Mesothelial cell of epicardium (in vitro differentiated cells): ENCODE measurements at places on chromosomes 3 and 15.

- DNase-seq = no peak
Measured at GRCh38 chr15:92029767-92030166, 176.3 kb downstream of the SLCO3A1 start.

- no peak for DNase-seq
Measured at GRCh38 chr3:195866686-195867511, 41.5 kb downstream of the TNK2 start.

DNA sequence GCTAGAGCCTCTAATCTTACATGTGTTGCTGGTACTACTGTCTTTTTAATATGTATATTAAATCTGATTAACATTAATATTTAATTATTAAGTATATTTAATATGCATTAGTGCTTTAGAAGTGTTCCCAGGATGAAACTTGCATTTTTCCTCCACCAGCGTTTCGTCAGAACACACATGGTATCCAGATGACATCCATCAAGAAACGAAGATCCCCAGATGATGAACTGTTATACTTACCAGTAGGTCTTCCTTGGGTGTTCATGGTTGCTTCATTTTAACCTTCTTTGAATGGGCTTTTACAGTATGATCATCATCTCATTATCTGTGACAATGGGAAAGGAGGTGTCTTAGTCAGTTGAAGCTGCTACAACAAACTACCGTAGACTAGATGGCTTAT is 238.0 kb downstream of the TP63 start:
- no peak for DNase-seq

GRCh38 chr3:179304605-179305004 is 18.2 kb upstream of the ZNF639 start:
- no peak for DNase-seq

DNA sequence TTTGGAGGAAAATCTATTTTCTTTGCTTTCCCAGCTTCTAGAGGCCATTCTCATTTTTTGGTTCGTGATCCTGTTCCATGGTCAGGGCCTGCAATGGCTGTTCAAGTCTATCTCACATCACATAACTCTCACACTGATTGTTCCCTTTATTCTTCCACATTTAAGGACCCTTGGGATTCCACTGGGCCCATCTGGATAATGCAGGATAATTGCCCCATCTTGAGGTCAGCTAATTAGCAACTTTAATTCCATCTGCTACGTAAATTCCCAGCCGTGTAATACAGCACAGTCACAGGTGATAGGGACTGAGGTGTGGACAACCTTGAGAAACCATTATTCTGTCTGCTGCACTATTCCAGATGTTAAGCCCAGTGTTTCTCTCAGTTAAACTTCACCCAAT is 311.6 kb upstream of the CNTN4 start:
- DNase-seq = no peak

DNA sequence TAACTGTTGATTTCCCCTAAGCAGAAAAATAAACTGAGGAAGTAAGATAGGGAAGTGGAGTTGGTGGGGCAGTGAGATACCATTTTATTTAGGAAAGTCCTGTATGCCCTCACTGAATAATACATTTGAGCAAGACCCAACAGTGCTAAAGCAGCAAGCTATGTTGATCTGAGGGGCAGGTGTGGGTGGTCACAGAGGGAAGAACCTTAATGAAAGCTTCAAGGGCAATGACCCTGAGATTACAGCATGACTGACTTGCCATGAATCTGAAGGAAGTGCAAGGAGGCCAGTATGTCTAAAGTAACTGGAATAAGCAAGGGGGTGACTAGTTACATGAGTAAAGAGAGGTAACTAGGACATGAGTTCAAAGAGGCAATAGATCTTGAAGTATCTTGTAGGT is 159.5 kb downstream of the CD47 start:
- no peak for DNase-seq

DNA sequence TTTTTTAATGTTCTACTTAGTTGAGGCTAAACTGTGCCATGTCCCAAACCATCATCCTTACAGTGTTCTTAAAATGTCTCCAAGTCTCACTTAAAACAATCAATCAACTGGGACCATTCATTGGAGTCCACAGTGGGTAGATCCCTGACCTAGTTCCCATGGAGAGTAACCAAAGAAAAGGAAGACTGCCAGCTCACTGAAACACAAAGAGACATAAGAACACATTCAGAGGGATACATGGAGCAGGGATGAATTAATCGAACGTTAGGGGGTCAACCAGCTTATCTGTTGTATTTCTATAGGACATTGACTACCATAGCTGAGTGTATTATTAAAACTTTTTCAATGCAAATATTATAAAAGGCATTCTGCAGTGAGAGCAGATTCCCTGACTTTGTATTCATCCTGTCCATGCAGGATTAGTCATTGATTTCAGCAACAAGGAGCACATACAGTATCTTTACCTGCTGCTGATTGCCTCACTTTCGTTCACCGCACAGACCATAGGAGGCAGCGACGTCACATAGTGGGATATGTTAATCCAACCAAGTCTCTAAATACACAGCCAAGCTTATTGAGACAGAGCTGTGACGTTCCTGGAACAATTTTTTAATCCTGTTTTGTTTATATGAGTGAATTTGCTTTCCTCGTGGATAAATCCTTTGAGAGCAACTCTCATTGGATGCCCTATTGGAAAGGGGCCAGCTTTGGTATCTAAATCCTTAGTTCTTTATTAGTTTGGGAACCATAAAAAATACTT is 364.9 kb upstream of the RBMS3 start:
- no peak for DNase-seq

GRCh38 chr3:129022114-129023007 is 21.3 kb downstream of the EFCC1 start:
- DNase-seq = no peak

DNA sequence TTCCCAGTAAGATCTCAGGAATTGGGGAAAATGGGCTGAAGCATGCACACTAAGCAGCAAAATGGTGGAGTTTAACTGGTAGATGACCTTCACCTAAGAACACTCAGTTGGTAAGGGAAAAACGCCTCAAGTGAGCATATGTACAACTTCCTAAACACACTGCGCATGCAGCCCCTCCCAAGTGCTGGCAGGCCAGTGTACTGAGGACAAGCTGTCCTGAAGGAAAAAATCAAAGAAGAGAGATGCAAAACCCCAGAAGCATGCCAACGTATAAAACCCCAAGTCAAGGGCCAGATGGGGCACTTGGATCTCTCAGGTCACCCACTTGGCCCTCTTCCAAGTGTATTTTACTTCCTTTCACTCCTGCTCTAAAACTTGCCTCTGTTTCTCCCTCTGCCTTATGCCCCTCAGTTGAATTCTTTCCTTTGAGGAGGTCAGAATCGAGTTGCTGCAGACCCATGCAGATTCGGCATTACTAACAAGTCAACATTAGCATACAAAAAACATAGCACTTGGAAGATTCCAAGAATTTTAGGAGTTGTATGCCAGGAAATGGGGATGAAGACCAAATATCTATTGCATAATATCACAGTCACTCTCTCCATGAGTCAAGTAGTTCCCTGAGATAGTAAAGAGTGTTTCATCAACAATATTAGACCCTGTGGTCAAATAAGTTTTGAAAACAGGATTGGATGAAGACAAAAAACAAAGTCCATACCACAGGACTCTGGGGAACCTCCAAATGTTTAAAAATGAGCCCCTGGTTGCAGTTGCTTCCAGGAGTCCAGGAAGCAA is 10.8 kb upstream of the FYCO1 start:
- DNase-seq = no peak

DNA sequence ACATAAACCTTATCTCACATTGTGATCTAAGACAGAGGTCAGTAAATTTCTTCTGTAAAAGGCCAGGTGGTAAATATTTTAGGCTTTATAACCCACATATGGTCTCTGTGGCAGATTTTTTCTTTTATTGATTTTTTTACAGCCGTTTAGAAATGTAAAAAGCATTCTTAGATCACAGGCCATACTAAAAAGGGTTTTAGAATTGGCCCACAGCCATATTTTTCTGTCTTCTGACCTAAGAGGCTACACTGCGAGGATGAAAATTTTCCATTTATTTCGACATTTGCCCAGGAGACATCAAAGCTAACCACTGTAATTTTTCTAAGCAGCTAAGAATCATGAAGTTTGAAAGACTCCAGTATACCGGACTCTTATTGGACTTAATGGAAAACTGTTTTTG is 377.2 kb upstream of the SGO1 start:
- no peak for DNase-seq

DNA sequence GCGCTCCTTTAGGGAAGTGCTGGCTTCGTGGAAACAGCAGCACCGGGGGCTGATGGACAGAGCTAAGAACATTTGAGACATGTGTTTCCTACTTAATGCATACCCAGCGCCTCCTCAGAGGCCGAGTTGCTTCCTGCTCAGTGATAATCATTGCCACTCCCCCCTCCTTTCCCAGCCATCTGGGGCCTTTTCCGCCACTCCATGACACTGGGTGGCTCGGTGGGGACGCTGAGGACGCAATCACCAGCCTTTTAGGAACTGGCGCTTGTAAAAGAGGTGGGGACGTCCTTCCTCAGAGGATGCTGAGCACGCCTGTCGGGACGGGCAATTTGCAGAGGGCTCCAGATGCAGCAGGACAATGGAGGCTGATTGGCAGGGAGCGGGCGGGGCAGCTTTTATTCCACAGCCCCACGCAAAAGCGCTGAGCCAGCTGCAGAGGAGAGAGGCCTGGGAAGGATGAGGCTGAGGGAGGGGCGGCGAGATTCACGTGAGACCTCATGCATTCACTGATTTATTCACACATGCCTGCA is 22.2 kb upstream of the IQSEC1 start:
- no peak for DNase-seq

DNA sequence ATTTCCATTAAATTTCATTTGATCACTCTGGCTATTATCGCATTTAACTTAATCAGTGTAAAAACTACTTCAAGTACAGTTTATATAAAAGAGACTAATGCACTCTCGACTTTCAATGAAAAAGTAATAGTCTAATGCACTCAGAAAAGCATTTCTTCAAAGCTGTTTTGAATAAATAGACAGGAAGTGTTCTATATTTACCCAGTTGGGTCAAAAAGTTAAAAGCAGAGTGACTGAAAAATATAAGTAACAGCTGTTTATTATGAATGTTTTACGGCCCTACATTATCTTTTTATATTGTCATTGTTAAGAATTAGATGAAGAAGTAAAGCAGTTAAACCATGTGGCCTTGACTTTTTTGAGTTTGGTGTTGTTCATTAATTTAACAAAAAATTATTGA is 391.8 kb downstream of the ZPLD1 start:
- no peak for DNase-seq

DNA sequence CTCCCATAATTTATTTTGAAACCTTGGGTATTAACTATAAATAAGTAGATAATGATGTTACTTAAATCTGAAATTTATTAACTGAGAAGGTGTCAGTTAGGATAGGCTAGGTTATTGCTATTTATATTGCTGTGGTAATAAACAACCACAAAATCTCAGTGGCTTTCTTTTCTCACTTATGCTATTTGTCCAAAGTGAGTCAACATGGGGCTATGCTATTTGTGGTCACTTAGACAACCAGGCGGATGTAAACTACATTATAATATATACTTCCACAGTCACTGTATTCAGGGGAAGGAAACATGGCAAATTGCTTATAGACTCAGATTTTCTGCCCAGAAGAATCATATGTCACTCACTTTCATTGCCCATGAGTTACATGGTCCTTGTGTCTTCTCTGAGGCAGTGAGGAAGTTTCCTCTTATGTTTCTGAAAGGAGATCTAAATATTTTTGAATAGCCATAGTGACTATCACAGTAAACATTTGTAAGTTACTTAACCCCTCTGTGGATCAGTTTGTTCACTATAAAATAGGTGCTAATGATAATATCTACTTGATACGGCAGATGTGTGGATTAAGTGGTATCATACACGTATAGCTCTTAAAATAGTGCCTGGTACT is 19.8 kb downstream of the HMG20A start:
- no peak for DNase-seq

DNA sequence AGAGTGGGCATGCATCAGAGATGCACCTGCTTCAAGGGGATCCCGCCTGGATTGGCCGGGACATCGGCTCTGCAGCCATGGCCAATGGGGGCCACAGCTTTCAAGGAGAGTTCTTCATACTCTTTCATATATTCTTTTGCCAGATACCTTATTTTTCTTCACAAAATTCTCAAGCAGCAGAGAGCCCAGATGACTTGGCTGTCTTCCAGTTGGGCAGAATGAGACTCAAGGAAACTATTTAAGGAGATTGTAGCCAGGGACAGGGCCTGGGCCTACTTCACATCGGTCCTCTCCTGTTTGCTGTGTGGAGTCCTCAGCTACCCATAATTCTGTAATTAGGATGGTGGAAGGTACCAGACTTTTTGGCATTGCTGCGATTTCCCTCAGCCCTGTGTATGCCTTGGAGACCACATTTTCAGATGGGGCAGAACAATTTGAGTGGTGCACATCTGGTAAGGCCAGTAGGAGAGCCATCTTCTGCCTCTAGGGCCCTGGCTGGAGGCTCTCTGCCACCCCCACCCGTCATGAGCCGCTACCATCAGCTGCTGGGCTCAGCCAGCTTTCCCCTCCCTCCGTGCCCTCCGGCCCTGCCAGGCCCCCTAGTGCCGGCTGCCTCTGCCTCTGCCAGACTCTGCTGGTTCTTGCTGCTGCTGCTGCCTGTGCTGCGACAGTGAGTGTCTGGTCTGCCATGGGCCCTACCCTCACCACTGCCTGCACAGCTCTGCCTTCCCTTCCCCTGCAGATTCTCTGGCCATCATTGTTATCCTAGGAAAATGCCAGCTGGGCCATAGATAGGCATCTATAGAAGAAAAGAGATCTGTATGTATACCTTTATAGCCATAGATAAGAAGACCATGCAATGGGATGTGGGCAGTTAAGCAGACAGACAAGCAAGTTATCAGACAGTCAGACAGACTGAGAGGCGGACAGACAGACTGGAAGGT is 6.7 kb downstream of the PLIN1 start:
- DNase-seq = no peak

GRCh38 chr15:77541421-77542181 is 91.1 kb downstream of the LINGO1 start:
- DNase-seq = no peak

DNA sequence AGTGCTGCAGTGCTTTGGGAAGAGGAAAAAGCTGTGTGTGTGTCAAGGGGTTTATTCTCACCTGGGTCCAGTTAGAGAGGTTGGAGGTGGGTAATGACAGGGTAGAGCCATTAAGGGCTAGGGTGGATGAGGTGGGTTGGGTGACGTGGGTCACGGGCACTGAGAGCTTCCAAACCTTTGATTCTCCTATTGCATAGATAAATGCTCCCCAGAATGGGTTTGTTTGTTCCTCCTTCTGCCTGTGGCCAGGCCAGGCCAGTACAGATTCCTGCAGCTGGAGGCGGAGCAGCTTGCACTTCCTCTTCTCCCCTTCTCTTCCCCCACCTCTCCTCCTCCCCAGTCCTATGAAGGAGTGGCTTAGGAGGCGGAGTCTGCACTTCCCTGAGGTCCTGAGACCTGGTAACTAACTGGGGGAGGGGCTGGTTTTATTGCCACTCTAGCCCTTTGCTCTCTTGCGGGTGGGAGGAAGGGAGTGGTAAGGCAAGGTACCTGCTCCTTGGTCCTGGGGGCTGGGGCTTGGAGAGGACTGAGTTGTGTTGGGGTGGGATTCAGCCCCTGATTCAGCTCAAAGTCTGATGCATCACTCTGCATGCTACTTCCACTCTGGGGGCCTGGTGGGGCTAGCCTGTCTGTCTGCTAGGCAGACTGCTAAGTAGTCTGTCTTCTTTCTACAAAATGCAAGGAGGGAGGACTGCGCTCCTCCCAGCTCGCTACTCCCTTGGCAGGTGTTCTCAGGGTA is 3.5 kb downstream of the SPINT1 start:
- no peak for DNase-seq
